ENCODE measurements at places on chromosomes 2 and 18.

DNA sequence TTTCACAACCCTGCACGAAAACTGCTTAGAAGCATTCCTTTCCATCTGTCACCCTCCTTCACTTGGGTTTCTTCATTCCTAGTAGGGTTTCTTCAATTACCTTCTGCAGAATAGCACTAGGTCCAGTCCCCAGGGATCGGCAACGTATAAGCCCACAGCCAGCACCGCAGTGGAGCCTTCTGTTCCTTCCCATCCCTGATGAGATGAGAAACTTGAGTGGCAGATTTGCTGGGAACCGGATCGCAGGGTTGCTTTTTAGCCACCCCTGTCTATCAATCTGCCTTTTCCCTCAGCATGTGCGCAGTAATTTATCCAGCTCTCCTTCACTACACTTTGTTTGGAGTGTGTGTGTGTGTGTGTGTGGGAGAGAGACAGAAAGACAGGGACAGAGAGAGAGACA is 94.2 kb downstream of the CD8B2 start:
- peaks cover 2% of the 10 kb centered on the region for H3K4me1 ChIP-seq
- no peak overlapping the region for H3K27ac ChIP-seq
- no peak overlapping the region for H3K4me3 ChIP-seq
- H3K27me3 ChIP-seq = peaks cover 22% of the 10 kb centered on the region
- DNase-seq = no peak

GRCh38 chr18:677145-677544 is 19.7 kb downstream of the TYMS start:
- H3K27ac ChIP-seq = no peak overlapping the region
- no peak for DNase-seq

GRCh38 chr2:228767196-228767595 is 503.9 kb downstream of the PID1 start:
- H3K4me3 ChIP-seq = no peak overlapping the region
- H3K27me3 ChIP-seq = no peaks in the 10 kb centered on the region
- H3K36me3 ChIP-seq = no peaks in the 10 kb centered on the region
- H3K4me1 ChIP-seq = no peaks in the 10 kb centered on the region
- no peak for DNase-seq

DNA sequence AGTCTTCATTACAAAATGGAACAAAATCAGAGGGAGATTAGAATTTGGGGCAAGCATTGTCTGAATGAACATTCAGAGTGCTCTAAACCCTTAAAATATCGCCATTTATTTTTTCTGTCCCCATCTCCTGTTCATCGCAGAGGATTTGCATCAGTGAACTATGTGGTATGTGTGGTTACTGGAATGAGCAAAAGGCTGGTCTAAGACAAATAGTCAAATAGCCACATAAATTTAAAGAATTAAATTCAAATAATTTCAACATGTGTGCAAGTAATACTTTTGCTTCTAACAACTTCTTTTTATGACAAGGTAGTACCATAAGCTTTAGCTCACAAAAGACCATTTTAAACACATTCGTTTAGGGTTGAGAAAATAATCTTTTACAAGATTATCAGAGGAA is 82.6 kb upstream of the ST8SIA3 start:
- no peak overlapping the region for H3K27ac ChIP-seq
- no peaks in the 10 kb centered on the region for H3K27me3 ChIP-seq
- H3K4me3 ChIP-seq = no peak overlapping the region
- no peak for DNase-seq
- no peaks in the 10 kb centered on the region for H3K36me3 ChIP-seq

DNA sequence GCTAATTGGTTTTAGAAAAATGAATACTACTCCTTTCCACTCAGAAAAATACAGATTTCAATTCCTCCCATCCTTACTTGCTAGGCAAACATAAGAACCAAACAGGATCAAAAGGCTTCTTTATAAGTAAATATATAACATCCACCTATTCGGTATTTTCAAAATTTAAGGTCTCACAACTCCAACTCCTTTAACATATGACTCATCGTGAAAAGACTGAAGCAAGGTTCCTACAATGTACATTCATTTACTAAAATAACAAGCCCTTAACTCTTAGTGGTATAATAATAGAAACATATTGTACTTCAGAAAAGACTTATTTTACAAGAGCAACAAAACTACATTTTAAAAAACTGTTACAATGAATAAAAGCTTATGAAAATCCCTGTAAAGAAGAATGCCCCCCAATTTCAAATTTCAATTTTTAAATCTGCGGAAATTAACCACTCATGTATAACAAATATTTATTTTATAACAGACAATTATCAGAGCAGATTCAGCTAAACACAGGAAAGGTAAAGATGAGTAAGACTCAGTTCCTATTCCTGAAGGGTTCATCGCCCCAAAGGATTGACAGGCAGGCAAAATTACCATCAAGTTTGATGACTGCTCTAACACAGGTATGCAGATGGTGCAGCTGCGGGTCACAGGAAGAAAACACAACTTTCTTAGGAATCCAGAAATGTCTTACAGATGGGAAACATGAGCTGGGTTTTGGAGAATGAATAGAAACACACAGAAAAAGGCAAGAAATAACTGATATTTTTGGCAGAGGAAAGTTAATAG is 96.4 kb downstream of the COBLL1 start:
- H3K4me1 ChIP-seq = no peaks in the 10 kb centered on the region

DNA sequence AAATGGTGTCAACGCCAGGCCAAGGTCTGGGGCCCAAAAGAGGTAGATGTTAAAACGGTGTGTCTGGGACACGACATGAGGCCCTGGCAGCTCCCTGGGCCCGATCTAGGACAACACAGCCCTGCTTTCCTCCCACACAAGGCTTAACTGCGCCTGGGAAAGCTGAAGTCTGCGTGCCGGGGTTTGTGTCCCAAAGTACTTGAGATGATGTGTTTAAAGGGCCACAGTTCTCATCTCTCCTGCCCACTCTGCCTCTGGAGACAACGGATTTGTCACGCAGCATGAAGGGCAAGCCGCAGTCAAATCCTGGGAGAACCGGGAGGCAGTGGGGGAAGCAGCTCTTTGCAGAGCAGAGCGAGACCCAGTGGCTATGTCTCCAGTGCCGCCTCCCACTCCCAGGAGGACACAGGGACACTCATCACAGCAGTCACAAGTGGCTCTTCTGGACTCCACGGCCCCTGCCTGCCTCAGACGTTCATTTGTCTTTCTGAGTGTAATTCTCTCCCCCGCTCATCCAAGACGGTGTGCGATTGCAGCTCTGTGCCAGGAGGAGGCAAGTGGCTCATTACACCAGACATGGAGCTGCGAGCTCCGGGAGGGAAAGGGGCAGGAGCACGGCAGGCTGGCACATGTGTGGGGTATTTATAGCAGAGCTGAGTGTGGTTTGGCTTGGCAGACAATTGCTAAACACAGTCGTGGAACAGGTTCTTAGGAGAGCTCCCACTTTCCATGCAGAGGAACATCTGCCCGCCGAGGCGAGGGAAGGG is 57.7 kb upstream of the SEMA4C start:
- peak overlapping the region; percentile 22 for H3K4me3 ChIP-seq
- H3K27me3 ChIP-seq = no peaks in the 10 kb centered on the region
- H3K27ac ChIP-seq = peak overlapping the region; percentile 43
- peaks cover 12% of the 10 kb centered on the region for H3K4me1 ChIP-seq
- peak; percentile 76 for DNase-seq

DNA sequence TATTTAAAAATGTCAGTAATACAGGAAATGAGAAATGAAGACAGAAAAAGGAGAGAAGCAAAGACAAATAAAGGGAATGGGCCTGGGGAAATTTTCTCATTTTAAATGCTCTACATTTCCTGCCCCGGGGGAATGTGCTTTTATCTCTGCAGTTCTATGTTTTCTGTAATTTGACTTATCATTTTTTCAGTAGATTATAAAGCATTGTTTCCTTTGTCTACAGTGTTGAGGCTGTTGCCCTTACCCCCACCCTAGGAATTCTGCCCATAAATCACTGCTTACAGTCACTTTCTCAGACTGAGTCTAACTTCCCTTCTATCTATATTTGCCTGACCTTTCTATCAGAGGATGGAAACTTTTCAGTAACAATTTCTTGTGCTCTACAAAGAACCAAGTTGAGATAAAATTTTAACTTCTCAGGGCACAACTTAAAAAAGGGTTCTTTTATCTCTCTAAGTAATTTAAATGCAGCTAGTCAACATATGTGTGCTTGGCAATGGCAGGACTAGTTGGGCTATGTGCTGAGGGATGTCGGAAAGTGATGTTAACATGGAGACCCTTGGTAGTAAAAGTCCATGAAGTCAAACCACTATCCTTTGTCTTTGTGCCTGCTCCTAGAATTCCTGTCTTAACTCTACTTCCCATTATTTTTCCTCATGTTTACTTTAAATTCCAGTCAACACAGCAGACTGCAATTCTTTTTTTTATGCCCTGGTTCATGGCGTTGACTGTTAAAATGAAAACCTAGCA is 146.5 kb upstream of the MMADHC start:
- DNase-seq = no peak
- H3K4me1 ChIP-seq = no peaks in the 10 kb centered on the region
- no peak overlapping the region for H3K27ac ChIP-seq
- no peaks in the 10 kb centered on the region for H3K36me3 ChIP-seq
- H3K27me3 ChIP-seq = no peaks in the 10 kb centered on the region
- no peak overlapping the region for H3K4me3 ChIP-seq
